ENCODE measurements at places on chromosomes 7 and 10. TPM values are rescaled to one million over a fixed set of nuclear protein-coding genes. Genes with fewer than 3 reads are reported as not detected.

The MMRN2 gene
- total RNA-seq = 28.0 TPM

The TMEM213 gene
- not detected for total RNA-seq

The LIPM gene
- not detected for total RNA-seq

GRCh38 chr7:112990624-112991023 is 96.0 kb downstream of the GPR85 start:
- no peak for DNase-seq

DNA sequence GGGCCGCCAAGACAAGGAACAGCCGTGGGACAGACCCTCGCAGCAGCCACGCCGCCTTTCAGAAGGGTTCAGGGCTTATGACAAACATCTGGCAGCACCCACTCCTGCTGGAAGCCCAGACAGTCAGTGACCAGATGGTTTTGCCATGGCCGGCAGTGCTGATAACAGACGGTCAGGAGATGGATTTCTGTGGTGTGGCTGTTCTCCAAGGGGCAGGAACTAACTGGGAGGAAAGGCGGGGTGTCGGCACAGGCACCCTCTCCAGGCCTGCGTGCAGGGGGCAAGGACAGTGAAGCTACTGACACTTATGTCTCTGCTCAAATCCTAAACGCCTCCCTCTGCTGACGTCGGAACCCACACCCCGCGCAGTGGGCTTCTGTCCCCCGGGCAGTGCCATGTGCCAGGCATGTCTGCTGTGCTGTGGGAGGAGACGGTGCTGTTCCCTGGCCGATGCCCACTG is 416.1 kb downstream of the DNAJB6 start:
- DNase-seq = no peak

- DNase-seq = no peak
These were observed 15.5 kb upstream of the GTPBP4 start for GRCh38 chr10:972763-973162.

GRCh38 chr7:120502825-120503224 is 229.8 kb downstream of the KCND2 start:
- DNase-seq = no peak

DNA sequence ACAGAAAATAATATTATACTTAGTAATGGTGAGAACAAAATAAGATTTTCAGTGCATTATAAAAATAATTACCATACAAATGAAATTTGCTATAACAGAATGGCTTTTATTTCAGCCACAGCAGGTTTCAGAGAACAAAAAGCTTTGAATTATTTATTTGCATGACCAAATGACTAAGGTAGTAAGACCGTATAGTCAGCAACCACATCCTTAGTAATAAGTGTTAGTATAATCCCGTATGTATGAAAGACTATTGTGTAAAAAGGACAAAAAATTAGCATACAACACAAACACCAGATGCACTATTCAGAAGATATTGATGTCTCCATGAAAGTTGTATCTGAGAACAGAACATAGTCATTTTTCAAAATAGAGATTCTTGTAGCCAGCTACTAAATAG is 12.2 kb downstream of the PDZD8 start:
- DNase-seq = no peak

DNA sequence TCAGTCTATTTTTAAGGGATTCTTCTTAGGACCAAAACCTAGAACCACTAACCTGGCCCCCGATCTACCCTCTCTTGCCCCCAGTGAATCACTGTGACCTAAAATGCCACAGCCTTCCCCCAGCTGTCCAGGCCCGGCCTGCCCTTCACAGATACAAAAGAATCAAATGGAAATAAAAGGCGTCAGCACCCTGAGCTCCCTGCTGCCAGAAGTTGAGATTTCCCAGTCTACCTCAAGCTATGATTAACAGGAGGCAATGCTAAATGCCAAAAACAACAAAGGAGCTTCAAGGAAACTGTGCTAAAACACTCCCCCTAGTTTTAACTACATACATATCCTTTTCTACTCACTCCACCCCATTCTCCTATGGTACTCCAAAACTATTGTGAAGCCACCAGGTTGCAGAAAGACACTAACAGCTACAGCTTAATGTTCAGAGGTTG is 67.8 kb downstream of the GSAP start:
- no peak for DNase-seq

DNA sequence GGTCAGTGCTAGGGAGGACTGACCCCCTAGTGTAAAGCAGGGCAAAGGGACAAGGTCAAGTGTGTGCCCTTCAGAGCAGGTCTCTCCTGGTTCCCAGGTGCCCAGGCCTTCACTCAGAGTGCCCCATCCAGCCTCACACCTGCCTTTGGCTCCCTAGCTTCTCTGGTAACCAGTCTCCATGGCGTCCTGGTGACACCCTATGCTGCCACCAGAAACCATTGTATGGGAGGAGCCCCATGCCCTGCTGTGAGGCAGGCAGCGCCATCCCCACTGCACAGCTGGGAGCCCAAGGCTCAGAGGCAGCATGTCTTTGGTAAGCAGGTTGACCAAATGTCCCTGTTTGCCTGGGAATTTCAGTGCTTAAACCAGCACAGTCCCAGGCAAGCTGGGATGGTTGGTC is 33.1 kb upstream of the HMX3 start:
- no peak for DNase-seq

- no peak for DNase-seq
These were observed 212.1 kb downstream of the MACC1 start for GRCh38 chr7:20005081-20005480.

DNA sequence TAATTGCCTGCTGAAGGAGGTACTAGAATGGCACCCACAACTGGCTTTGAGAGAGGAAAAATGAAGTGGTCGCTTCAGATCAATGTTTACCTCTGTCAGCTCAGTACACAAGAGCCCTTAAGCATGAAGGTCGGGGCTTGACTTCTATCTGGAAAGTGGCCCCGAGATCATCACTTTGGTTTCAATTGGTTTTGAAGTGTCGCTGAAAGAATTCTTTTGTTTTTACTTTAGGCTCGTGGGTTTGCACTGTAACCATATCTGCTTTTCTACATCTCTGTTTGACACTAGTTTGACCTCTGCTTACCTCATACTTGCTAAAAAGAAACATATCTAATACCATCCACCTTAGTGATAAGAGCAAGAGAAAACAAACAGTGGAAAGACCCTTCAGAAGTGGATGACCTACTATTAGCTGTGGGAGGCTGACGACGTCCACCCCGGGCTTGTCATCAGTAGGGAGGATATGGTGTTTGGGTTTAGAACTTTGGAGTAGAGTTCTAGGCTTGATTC is 361.8 kb downstream of the GATA3 start:
- DNase-seq = no peak

DNA sequence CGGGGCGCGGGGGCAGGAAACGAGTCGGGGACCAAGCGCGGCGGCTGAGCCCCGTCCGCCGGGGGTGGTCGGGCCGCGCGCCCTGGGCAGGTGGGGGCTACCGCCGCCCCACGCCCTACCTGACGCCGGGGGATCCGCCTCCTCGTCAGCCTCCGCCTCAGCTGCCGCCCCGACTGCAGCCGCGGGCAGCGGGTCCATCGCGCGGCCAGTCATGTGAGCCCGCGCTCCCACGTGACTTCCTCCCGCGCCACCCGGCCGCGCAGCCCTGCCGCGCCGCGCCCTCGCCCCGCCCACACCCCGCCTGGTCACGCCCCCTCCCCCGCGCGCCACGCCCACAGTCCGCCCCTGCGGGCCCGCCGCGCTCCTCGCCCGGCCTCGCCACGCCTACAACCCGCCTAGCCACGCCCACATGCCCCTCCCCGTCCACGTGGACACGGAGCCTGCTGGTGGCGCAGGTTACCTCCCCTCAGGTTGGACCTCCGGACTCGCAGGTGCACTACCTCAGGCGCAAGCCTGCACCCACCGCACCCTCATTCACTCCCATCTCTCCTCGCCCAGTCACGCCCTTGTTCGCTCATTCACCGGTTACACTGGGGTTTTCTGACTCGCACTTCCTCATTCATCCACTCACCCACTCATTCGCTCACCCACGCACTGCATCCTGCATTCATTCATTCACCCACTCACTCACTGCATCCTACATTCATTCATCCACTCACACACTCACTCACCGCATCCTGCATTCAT is at the start of gene SNX8:
Gene SNX8, minus strand, starts transcription at position 233 of the 747 bp plus-strand sequence. Its CDS starts 20 bp downstream, at position 213.
- peak; percentile 96 for DNase-seq

- no peak for DNase-seq
These were observed 306.2 kb upstream of the MKI67 start for GRCh38 chr10:128432423-128432822.

GRCh38 chr10:23417254-23417653 is 21.6 kb upstream of the OTUD1 start:
- DNase-seq = no peak

- peak; percentile 44 for DNase-seq
These were observed 163.6 kb downstream of the PTPRN2 start for GRCh38 chr7:158424011-158424410.

DNA sequence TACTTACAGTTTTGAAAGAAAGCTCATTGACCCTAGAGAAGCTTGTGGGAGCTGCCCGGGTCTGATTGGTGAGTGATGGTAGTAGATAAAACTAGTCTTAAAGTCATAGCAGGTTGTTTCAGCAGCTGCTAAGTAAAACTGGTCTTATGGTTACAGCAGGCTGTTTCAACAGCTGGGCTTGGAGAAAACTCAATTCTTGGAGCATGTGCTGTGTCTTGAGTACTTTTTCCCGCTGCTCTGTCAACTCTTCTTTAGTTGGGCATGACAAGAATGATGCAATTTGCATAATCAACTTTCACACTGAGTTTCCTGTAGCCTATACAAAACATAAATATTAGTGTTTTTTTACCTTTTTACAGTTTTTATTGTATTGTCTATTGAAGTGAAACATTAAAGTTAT is 707.9 kb downstream of the AUTS2 start:
- DNase-seq = no peak

GRCh38 chr10:110530131-110530831 is 32.6 kb downstream of the DUSP5 start:
- no peak for DNase-seq

DNA sequence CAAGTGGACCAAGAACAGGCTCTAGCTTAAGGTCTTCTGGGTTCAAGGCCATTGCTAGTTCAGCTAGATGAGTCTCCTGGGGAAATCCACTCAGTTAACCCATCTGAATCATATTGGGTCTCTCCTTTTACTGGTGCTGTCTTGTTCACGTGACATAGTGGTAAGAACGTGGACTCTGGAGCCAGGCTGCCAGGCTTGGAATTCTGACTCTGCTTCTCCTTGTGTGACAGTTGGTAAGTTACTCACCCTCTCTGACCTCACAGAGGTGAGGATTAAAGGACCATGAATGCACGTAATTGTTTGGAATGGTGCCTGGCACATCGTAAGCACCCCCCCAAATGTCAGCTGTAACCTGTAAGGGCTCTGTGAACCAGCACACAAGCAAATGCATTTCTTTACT is 9.7 kb upstream of the CALU start:
- no peak for DNase-seq

- no peak for DNase-seq
These were observed 108.0 kb upstream of the PLPP4 start for GRCh38 chr10:120349069-120349468.

DNA sequence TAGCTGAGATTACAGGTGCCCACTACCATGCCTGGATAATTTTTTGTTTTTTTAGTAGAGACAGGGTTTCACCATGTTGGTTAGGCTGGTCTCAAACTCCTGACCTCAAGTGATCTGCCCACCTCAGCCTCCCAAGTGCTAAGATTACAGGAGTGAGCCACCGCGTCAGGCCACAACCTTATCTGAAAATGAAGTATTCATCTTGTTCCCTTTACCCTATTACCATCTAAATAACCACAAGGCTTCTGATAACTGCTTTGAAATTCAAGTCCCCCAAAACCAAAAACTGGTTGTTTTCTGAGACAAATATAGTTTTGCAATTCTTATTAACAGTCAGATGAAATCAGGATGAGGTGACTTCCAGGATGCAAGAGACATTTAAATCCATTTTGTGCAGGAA is 2.4 kb downstream of the TCTN3 start:
- no peak for DNase-seq

DNA sequence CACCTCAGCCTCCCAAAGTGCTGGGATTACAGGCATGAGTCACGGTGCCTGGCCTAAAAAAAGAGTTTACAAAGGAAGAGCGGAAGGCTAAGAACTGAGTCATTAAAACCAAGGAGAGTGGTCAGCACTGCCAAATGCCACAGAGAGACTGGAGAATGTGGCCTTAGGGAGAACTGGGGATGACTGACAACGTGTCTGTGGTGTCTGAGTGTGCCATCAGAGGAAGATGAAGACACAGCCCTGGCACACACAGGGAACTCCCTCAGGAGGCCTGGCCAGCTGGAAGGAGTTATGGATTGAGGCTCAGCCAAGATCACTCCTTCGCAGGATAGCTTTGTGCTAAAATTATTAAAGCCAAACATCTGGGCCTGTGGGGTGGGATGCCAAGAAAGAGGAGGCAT is 3.9 kb upstream of the INA start:
- no peak for DNase-seq

DNA sequence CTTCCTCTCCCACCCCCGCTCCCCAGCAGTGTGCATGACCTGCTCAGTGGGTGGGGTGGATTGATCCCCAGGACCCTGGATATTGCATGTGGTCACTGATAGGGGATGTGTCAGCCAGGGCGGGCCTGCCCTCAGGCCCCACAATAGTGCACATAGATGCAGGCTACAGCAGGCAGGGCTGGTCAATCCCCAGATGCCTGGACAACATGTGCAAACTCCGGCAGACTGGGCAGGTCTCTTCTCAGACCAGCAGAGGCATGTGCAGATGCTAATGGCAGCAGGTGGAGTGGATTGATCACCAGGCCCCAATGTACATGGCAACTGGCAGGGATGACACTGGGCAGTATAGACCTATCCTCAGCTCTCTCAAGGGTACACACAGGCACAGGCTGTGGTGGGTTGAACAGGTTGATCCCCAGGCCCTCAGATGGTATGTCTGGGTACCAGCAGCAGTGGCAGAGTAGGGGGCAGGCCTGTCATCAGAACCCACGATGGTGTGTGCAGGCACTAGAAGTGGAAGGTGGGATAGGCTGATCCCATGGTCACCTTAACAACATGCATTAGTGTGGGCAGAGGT is 98.6 kb downstream of the LANCL2 start:
- DNase-seq = no peak

DNA sequence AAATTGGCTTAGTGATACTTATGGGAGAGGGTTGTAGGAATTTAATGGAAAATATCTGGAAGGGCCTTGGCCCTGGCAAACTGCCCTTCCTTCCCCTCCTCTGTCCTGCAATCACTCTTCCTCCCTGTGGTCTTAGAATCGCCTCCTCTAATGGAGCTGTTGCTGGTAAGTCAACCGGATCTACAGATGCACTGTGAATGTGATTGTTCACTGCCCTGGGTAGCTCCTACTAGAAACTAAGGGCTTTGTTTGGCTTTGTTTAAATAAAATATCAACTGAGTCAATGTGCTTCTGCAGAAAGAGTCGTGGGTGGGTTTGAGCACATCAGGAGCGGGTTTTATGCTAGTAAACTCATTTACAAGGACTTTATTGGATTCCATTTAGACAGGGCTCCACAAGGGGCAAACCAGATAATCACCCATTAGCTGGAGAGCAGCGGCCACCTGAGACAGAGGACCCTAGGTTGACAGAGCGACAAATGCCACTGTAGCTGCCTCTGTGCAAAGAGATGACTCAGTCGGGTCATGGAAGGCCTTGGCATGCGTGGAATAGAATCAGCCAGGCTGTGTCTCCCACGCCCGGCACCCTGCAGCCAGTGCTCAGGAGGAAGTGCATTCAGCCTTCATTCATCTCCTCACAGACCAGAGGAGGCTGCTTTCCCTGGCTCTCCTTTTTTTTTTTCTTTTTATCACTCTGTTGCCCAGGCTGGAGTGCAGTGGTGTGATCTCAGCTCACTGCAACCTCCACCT is 97.9 kb downstream of the GAD2 start:
- DNase-seq = no peak

- DNase-seq = no peak
These were observed 55.3 kb downstream of the CPVL start for GRCh38 chr7:29090836-29091601.

GRCh38 chr7:110253093-110253492 is 837.8 kb upstream of the LRRN3 start:
- DNase-seq = no peak
